ENCODE measurements at places on chromosomes 2 and 18.

GRCh38 chr2:218710334-218710686 is 325 bp upstream of the TTLL4 start:
- DNase-seq: no peak

GRCh38 chr2:150621526-150622213 is 134.2 kb upstream of the RND3 start:
- no peak for DNase-seq

DNA sequence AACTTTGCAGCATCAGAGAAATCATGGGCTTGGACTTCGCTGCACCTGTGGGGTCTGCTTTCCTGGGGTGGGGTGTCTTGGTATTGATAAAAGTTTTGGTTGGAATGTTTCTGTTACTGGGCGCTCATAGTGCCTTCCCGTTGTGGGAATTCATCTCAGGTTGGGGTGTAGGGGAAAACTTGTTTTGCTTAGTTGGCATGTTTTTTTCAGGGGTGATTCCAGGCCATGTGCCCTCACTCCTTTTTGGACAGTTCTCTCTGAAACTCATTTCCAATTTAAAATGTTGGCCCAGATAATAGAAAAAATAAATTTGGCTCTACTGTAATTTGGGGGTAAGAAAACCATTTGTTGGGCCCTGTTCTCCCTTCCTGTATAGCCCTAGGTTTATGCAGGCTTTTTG is 1.5 kb downstream of the LTBP1 start:
- no peak for DNase-seq

DNA sequence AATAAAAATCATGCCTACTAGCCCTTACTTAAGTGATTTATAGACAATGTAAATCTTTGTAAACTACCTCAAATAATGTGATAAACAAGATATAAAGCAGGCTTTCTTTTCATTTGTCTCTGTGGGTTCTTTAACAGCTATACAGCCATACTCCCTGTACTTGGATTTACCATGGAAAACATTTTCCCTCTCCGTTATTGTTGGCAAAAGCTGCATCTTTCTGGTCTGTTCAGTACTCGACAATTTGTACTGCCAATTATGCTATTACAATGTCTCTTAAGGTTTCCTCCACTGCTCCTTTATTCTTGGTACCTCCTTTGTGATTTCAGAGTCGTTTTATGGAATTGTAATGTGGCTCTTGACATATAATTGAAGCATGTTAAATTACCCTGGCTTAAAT is 426.3 kb upstream of the PKDCC start:
- no peak for DNase-seq

GRCh38 chr18:23498877-23499276 is 4.4 kb upstream of the RMC1 start:
- DNase-seq: peak; percentile 60

GRCh38 chr18:12774982-12775381 is 72.1 kb downstream of the PSMG2 start:
- no peak for DNase-seq

GRCh38 chr2:36478999-36479398 is 119.0 kb downstream of the FEZ2 start:
- no peak for DNase-seq

GRCh38 chr2:198471291-198471690 is 666.9 kb downstream of the PLCL1 start:
- DNase-seq: no peak

DNA sequence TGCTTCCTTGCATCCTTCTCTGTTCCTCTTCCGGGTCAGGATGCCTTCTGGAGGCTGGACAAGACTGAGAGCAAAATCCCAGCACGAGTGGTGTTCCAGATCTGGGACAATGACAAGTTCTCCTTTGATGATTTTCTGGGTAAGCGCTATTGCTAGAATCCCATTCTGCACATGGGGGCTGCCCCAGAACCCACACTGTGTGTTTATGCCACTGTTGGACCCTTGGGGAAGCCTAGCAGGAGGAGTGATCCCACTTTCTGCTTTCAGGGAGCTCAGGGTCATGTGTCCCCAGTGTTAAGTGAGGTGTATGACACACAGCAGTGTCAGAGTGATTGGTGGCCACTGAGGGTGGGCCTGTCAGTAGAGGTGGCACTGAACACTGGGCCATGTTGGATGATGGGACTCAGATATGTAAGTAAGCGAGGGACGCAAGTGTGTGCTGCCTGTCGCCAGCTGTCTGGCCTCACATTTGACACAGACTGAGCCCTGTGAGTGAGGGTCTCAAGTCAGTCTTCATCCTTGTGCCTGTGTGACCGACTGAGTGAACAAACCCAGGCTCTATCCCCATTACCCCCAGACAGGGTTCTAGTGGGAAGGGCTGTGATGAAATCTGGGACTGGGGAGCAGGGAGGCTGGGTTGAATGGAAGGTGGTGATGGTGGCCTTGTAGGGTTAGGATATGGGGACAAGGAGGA is 220.9 kb downstream of the DYSF start:
- no peak for DNase-seq

- no peak for DNase-seq
Measured at GRCh38 chr2:70115646-70116442, 28.6 kb downstream of the PCBP1 start.

GRCh38 chr2:192194866-192195547 is at the start of gene TMEFF2:
Gene TMEFF2, minus strand, starts transcription at chr2:192194933. Its CDS starts 409 bp downstream, at chr2:192194524.
- DNase-seq: no peak

DNA sequence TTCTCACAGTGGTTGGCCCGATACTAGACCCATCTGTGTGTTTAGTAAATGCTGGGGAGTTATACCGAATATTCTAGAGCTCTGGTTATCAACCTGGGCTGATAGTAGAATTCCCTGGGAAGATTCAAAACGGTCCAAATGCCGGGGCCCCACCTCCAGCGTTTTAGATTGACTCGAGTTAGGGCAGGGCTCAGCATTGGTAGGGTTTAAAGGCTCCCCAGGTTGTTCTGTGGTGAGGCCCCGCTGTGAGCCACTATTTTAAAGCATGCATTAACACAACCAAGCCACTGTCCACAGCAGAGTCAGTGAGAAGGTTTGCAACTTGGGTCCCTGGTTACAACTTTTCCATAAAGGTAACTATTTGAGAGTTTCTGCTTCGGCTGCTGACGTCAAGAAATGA is 73.6 kb downstream of the DYSF start:
- DNase-seq: no peak

GRCh38 chr2:96730212-96730611 is 9.7 kb downstream of the LMAN2L start:
- no peak for DNase-seq

GRCh38 chr2:106178716-106179115 is 15.4 kb downstream of the UXS1 start:
- DNase-seq: no peak

DNA sequence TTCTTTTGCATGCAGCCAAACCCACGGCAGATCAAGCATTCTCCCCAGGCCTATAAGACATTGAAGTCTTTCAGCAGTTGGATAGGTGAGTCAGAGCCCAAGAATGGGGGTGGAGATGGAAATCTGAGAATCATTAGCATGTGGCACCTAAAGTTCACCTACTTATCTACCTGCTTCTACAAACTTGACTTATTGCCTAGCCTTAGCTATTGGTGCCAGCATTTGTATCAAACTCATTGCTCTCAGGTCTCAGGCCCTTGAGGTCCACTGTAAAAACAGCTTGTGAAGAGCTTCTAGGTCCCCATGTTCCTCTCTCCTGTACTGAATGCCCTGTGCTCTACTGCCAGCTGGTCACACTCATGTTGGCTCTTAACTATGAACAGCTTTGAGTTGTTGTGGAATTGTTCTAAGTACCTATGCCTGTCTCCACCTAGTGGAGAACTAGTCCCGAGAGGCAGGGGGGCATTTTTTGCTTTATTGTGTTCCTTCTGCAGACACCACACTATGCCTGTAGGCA is 278.4 kb upstream of the SPRED2 start:
- DNase-seq: no peak

DNA sequence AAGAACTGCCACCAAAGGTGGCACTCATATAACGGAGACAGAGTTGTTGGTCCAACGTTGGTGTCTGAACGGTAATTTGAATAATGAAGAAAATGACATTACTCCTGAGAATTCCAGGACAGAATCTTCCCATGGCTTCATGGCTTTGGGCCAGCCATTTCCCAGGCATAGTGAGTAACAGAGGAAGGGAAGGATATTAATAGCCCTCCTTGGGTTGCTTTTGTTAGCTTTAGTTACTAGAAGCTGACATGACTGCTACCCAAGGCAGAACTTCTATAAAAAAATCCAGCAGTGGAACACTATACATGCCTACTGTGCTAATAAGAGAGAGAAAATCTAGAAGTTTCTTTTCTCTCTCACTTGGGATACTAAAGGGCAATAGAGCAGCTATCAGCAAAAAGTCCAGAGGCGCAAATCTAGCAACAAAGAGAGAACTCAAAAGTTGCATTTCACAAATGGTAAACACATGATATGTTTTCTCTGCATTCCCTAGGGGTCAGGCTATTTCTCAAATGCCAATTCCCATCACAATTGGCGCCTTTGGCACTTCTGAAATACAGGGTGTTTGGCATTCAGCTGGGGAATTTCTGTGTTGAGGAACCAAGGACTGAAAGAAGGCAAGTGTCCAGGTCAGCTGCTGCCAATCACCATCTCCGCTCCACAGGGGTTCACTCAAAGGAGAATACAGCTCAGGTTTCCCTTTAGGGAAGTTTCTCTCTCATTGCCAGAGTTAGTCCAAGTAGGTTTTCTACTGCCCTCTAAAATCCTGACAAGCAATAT is 160.8 kb upstream of the KYNU start:
- DNase-seq: no peak

DNA sequence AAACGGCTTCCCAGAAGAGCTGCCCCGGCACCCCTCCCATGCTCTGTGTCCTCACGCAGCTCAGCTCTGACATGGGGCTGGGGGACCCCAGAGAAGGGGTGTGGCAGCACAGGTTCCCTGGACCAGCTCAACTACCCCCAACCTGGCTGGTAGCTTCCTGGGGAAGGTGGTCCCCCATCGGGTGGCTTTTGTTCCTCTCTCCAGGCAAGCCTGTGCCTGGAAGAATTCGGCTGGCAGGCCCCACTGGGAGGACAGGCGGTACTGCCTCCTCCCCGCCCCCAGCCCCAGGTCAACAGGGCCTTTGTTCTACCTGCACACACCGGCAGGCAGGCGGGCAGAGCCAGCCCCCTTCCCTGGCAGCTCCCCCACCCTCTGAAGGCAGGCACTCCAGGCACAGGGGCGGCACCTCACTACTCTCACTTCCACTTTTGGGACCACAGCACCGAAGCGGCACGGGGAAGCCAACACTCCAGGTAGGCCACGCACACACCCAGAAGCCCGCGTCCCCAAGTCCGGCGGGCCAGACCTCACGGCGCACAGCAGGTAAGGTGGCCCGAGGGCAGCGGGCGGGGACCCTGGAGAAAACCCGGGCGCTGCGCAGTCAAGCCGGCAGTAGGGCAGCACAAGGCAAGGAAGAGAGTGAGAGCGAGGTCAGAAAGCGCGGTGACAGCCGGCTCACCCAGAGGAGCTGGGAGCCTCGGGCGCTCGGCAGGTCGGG is 1.3 kb downstream of the HS6ST1 start:
- DNase-seq: no peak

All from stimulated activated CD8-positive, alpha-beta memory T cell treated with anti-CD3 and anti-CD28 coated beads, Interleukin-15, amount 100 ng/mL, for 4 hours (primary cell).